Upper lobe of left lung (tissue), 6 donors: ENCODE measurements at places on chromosomes 12 and 14.

DNA sequence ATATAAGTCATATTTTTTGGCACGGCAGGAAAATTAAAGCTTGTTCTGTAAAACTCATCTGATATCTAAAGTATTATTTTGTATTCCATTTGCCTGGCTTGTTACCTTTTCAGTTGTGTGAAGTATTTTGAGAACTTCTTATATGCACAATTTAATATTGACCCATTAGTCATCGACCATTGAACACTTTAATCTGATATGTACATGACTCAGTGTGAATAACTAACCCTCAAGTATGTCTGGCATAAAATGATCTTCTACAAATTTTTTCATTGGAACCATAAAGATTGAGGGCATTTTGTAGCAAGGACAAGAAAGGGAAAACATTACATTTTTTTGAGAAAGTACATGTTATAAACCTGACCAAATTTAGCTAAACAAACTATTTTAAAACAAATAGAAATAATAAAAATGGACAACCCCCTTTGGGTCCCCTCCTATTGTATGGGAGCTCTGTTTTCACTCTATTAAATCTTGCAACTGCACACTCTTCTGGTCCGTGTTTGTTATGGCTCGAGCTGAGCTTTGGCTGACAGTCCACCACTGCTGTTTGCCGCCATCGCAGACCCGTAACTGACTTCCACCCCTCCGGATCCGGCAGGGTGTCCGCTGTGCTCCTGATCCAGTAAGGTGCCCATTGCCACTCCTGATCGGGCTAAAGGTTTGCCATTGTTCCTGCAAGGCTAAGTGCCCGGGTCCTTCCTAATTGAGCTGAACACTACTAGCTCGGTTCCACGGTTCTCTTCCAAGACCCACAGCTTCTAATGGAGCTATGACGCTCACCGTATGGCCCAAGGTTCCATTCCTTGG lies 118.8 kb downstream of the SLC6A15 start:
- DNase-seq: no peak

- no peak for DNase-seq
Observed at GRCh38 chr14:99928963-99929362, 135.8 kb downstream of the EML1 start.

- no peak for DNase-seq
Observed at GRCh38 chr12:121810833-121811433, 7.1 kb downstream of the SETD1B start.

DNA sequence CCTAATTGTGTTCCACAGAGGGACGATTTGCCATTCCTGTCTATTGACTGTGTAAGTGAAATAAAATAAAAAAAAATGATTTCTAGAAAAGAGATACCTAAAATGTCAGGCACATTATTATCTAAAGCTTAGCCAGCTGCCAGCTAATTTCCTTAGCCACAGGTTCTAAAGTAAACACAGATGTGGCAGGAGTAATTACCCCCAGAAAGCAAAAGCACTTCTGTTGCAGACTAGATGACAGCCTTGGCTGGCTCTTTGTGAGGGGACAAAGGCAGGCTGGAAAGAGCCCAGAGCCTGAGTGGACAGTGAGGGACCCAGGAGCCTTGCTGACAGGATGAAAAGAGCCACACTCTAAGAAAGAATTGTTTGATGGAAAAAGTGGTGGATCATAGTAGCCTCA lies 418.1 kb downstream of the LRIG3 start:
- DNase-seq: no peak

DNA sequence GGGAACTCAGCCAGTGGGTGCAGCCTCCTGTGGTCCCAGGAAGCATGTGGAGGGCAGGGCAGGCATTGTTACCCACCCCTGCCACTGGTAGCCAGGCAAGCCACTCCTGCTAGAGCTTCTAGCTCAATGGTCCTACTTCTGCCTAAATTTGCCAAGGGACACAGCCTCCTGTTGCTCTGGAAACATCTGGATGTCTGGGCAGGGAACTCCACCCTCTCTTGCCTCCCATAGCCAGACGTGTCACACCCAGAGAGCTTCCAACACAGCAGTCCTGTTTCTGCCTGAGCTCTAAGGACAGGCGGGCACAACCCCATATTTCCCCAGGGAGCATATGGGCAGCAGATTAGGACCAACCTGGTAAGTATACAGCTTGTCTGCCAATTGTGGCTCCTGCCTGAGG lies 350.2 kb downstream of the GLT1D1 start:
- no peak for DNase-seq

DNA sequence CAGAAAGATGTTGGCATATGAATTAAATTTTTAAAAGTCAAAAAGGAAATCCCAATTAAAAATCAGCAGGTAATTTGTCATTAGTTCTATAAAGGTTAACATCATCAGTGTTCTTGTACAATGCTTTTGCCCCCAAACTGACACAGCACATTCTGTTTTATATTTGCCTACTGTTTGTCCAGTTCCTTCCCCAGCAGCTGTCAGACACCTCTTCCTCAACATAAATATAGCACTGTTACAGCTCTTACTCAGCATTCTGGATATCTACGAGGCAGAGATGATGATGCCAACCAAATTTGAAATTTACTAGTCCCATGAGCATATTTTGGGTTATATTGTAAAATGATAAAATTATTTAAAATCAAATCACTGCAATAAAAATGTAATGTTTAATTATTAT lies 124.6 kb downstream of the SINHCAF start:
- DNase-seq: no peak

DNA sequence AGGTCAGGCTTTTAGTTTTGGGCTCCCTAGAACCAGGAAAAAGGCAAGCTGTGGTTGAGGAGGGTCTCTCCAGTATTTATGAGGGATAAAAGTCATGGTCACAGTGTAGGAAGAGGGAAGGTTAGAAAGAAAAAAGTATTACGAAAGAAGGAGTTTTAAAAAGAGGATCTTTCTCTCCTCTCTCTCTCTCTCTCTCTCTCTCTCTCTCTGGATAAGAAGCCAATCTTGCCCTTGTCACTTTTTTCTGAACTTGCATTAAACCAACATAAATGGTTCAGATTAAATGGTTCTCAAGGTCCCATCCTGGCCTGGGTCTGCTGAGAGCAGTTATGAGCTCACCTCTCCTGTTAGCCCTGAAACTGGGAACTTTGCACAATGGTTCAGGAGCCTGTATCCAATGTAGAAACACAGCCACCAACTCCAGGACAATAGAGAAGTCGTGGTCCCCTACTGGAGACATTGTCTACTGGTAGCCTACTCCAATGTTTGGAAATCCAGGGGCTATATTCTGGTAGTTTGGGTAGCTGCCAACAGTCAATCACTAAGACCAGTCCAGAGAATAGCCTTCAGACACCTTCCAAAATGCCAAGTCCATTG lies 131.9 kb downstream of the DAD1 start:
- no peak for DNase-seq

DNA sequence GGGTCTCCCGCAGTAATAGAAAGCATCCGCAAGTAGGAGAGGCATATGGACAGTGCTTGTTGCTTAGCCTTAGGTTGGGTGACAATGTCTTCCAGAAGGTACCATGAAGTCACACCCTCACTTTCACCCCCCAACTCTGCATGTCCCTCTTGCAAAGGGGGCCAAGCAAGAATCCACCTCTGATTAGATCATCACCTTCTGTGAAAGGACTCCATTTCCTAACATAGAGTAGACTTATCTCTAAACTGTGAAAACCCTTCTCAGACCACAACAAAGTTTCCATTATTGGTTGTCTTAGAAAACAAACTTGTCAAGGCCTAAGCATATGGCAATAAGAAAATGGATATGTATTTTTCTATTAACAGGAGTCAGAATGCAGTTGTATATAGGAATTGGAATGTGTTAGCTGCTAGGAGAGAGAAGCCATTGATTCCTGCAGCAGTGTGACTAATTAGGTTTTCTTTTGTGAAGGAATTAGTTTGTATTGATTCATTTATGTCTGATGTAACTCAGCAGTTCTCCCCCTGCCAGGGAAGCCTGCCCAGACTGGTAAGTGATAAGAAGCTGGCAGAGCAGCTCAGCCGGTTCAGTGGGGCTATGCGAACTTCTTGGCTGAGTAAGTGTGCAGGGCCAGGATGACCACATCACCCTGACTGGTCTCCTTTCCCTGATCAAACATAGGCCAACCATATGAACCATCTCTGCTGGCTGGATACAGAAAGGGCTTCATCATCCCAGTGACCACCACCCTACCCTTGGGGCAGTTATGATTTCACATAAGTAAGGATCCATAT lies 107.3 kb upstream of the CCDC196 start:
- DNase-seq: peak; percentile 47

DNA sequence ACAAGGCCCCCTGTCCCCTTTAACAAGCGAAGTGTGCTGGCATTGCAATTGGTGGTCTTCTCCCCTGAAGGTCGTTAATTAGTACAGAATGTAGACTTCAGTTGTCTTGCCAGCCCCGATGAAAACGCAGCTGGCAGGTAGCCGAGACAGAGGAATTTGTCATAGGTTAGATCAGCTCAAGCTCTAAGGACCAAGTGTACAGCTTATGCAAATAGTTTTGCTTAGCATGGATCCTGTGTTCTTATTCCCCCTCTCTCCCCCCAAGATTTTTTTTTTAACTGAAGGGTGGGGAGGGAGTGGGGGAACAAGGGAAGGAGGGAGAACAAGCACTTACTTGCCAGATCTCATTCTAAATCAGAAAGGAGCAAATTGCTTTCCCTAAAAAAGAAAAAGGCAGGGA lies 58.6 kb upstream of the PARP11 start:
- no peak for DNase-seq

GRCh38 chr12:32087306-32087705 lies 19.3 kb upstream of the BICD1 start:
- DNase-seq: no peak

DNA sequence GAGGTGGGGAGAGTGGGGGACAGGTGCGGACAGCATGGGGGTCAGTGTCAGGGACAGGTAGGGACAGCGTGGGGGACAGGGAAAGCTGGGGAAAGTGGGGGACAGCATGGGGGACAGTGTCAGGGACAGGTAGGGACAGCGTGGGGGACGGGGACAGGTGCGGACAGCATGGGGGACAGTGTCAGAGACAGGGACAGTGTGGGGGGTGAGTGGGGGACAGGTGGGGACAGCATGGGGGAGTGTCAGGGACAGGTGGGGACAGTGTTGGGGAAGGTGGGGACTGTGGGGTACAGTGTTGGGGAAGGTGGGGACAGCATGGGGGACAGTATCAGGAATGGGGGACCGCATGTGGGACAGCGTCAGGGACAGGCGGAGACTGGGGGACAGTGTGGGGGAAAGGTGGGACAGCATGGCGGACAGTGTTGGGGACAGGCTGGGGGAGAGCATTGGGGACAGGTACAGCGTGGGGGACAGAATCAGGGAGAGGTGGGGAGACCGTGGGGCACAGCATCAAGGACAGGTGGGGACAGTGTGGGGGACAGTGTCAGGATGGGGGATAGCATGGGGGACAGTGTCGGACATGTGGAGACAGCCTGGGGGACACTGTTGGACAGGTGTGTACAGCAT lies 96.1 kb downstream of the TMEM121 start:
- no peak for DNase-seq

GRCh38 chr12:92340441-92341064 lies 194.9 kb upstream of the BTG1 start:
- DNase-seq: no peak

GRCh38 chr12:94183708-94184379 lies 35.5 kb downstream of the PLXNC1 start:
- no peak for DNase-seq
